Fibroblast of lung (primary cell): ENCODE measurements at places on chromosomes 3 and 15. TPM values are rescaled to one million over a fixed set of nuclear protein-coding genes. Genes with fewer than 3 reads are reported as not detected.

The KNG1 gene
- polyA plus RNA-seq = not detected in 2 replicates

GRCh38 chr15:54083501-54083900 lies 105.3 kb downstream of the UNC13C start:
- no peak for DNase-seq

DNA sequence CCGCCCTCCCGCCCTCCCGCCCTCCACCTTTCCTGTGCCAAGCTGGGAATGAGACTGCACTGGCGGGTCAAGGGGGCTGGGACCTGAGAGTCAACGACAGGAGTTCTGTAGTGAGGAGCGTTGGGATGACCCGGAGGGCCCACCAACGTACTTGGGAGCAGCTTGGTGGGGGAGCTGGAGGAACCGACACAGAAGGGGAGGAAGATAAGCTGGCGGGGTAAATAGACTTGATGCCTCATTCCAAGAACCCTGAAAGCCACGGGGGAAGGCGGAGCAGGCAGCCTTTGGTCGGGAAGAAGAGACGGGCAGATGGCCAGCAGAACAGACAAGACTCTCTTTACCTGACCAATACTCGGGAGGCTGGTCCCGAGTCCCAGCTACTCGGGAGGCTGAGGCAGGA lies 277 bp downstream of the FMN1 start:
- DNase-seq = peak; percentile 8

- DNase-seq = peak; percentile 89
These were observed 364.0 kb upstream of the RBMS3 start for GRCh38 chr3:28916713-28917499.
